ENCODE measurements at places on chromosomes 6 and 20.

DNA sequence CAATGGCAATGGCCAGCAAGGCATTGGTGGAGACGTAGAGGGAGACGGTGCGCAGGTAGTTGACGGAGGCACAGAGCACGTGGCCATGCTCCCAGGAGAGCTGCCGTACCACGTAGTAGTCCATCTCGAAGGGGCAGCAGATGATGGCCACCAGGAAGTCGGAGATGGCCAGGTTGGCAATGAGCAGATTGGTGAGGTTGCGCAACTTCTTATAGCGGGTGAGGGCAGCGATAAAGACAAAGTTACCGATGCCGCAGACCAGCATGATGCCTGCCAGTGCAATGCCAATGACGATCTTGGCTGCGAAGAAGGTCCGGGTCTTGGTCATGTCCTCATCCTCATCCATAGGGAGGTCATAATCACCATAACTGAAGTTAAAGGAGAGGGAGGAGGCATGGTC is 2.8 kb downstream of the PROKR2 start:
- no peak for DNase-seq

GRCh38 chr20:57947421-57948179 is 237.8 kb upstream of the PMEPA1 start:
- no peak for DNase-seq

- DNase-seq = no peak
Measured at GRCh38 chr6:49826743-49827406, 39.5 kb downstream of the CRISP1 start.

DNA sequence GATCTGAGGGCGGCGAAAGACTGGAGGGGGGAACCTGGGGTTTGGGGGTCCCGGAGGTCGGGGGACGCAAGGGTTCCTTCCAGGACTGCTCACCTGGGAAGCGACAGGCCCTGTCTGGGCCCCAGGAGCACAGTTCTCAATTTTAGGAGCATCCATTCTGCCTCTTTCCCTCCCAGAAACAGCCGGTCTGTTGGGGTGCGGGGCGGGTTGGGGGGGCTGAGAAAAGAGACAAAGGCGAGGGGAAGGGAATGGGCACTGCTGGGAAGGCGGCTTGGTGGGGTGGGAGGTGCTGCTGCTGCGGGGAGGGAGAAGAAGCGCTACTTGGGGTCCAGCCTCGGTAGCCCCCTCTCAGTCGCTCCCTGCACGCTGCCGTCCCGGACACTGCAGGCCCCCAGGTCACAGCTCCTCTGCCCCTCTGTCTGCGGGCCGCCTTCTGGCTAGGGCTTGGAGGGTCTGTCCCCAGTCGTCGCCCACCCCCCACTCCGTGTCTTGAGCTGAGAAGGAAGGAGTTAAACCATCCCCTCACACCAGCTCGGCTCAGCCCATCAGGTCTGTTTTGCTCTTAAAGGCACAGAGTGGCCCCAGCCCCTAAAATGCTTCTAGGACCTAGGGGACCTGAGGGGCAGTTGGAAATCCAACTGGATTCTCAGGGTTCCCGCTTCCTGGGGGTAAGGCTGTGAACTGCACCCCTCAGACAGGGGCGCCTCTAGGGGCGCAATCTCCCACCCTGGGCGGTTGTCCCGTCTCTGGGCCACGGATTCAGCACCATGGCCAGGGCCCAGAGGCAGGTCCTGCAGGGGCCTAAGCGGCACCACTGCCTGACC is 690 bp downstream of the GDAP1L1 start:
- DNase-seq = no peak

GRCh38 chr6:44145839-44146238 is 12.8 kb upstream of the CAPN11 start:
- no peak for DNase-seq

DNA sequence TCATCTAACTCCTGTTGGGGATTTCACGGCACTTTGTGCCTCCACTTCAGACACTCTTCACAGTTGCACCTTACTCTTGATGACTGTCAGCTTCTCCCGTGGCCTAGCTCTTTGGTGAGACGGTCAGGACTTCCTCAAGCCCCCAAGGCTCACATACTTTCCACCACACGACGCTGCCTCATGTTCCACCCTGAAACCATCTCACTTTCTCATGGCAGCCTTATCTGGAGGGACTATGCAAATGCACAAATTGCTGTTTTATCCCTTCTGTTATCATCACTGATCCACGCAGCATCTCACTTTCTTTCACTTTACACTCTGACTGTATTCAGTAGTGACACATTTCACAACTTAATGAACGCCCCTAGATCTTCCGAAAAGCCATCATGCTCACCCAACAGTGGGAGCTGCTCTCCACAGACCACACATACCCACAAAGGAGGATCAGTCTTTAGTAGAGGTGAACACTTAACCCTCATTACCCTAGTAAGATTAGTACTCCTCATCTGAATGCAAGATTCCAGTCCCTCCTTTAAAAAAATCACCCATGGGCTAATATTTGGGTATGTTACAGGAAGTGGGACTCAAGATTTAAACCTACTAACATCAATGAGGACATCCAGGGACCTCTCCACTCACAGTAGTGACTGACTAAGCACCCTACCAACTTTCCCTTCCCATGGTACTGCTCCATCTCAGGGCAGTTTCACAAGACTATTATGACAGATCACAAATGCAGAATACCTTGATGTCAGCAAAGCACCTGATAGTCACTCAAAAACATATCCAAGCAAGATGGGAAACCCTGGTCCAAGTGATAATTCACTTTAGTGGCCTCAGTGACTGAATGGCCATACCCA is 35.4 kb downstream of the FYN start:
- DNase-seq = no peak

- DNase-seq = no peak
Measured at GRCh38 chr6:32945953-32946352, 5.1 kb upstream of the HLA-DMB start.

DNA sequence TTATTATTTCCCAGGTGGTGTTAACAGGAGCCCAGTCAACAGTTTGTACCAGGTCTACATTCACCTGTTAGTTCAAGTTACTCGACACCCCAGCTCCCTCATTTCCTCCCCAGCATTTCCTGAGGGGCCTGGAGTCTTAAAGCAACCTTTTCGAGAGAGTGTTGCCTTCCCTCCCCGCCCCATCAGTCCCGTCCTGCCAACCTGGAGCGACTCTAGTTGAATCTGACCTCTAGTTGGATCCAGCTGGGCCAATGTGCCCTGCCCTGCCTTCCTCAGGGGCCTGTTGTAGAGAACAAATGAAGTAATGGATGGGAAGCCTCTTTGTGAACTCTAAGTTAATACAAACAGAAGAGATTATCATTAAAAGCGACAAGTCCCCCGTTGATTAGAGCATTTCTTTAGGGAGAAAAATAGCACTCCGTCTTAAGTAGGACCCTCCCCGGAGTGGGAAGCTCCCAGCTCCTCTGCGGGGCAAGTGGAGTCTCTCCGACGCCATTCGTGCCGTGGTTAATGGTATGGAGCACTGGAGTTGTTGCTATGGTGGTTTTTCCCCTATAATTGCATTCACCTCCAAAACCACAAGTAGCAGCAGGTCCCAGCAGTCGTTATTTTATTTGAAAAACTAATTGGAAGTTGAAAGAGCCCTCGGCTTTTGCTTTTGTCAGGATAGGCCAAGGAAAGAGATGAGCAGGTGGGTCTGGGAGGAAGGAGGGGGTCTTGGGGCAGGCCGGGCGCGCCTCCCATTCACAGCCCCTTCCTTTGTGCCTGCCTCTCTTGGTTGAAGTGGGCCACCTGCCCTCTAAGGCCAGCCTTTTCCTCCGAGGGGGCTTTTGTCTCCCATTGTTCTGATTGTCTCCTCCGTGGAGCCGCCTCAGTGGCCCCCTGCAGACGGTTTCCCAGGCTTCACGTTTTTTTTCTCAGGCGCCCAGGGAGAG is 16.1 kb downstream of the GHRH start:
- no peak for DNase-seq

DNA sequence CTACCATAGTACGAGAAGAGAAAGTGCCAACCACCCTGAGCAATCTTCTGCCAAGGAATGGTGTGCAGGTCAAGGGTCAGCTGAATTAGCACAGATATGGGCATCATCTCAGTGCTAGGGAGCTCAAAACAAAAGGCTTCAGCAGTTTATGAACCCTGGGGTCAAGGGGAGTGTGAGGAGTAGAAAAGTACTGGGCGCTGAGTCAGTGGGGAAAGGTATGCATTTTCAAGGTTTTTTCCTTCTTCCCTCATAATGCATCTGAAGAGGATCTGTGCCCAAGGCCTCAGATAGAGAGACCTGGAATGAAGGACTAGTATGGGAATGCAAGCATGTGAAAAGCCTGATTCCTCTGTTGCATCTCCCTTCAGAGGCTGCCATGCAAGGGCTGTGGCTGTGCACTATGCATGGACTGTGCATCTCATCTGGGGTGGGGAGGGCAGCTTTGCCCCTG is 81.7 kb downstream of the PERP start:
- no peak for DNase-seq

- DNase-seq = no peak
Measured at GRCh38 chr6:16635291-16635809, 125.9 kb downstream of the ATXN1 start.

DNA sequence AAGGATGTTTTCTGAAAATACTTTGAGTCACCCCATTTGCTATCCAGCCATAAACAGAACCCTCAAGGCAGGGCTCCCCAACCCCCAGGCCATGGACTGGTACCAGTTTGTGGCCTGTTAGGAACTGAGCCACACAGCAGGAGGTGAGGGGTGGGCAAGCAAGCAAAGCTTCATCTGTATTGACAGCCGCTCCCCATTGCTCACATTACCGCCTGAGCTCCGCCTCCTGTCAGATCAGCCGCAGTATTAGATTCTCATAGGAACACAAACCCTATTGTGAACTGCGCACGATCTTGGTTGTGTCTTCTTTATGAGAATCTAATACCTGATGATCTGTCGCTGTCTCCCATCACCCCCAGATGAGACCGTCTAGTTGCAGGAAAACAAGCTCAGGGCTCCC is 543.8 kb downstream of the CBLN4 start:
- no peak for DNase-seq

GRCh38 chr6:11460001-11460668 is 77.4 kb upstream of the TMEM170B start:
- DNase-seq = no peak

DNA sequence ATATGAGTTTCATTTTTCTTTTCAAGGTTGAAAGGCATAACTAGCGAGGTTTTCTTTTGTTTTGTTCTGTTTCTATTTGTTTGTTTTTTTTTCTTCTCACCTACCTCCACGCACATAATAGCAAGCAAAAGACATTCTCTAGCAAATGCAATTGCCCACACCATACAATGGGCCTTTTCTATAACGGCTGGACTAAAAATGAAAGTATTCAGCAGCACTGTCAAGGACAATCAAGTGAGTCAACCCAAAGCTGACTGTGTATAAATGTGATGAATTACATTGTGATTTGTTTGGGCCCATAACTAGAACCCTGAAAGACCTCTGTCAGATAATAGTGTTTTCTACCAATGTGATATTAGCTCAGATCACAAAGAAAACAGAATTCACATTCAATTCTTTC is 496.7 kb downstream of the RNF144B start:
- DNase-seq = no peak

GRCh38 chr6:81891874-81892273 is 139.4 kb upstream of the TENT5A start:
- DNase-seq = no peak

- DNase-seq = no peak
Measured at GRCh38 chr20:10987651-10988383, 314.0 kb upstream of the JAG1 start.

All from activated CD8-positive, alpha-beta memory T cell treated with anti-CD3 and anti-CD28 coated beads for 1 hour (primary cell).